ENCODE measurements at places on chromosomes 12 and 14.

- DNase-seq: no peak
Observed at GRCh38 chr14:95548328-95548929, 13.6 kb downstream of the GLRX5 start.

DNA sequence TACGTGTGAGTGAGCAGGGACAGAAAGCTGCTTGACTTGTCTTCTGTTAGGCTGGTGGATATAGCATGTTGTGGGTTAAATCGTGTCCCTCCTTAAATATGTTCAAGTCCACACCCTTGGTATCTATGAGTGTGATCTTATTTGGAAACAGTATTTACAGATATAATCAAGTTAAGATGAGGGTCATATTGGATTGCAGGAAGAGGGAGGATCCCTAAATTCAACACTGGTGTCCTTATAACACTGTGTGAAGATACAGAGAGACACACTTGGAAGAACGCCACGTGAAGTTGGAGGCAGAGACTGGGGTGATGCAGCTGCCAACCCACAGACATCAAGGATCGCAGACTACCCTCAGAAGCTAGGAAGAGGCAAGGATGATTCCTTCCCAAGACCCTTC is 275.2 kb upstream of the SSTR1 start:
- no peak for DNase-seq

DNA sequence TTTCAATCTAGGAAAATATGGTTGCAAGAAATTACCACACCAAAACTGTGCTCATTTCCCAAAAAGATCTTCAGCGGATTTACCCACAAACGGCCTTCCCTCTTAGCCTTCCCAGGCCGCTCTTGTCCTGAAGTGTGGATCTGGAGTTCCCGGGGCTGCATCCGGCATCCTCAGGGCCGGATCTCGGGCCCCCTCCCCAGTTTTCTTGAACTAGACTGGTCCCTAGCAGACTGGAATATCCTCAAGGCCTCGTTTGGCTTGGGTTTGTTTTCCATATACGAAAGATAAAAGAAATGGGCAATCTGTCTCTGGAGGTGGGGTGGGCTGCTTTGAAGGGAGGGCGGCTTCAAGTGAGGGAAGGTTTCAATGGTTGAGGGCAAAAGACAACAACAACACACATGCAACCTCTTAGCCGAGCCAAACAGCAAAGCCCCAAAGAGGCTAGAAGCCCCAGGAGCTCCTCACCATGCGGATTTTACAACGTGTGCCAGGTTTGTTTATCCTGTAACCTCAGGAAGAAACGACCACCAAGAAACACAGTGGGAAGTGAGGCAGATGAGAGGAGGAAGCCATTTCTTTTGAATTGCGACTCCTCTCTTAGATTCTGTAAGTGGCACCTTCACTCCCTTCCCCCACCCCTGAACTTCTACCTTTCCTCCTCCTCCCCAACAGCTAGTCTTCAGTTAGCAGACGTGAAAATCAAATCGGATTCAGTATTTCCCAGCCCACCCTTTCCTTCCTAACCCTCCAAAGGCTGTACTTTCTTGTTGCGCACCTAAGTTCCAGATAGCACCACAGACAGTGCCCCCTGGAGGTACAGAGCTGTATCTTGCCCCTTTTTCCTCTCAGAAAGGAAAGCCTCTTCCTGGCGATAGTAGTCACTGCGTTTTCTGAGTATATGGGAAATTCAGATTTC is 2.6 kb downstream of the MYF6 start:
- DNase-seq: no peak

GRCh38 chr14:46490238-46490685 is 161.3 kb downstream of the RPL10L start:
- no peak for DNase-seq

DNA sequence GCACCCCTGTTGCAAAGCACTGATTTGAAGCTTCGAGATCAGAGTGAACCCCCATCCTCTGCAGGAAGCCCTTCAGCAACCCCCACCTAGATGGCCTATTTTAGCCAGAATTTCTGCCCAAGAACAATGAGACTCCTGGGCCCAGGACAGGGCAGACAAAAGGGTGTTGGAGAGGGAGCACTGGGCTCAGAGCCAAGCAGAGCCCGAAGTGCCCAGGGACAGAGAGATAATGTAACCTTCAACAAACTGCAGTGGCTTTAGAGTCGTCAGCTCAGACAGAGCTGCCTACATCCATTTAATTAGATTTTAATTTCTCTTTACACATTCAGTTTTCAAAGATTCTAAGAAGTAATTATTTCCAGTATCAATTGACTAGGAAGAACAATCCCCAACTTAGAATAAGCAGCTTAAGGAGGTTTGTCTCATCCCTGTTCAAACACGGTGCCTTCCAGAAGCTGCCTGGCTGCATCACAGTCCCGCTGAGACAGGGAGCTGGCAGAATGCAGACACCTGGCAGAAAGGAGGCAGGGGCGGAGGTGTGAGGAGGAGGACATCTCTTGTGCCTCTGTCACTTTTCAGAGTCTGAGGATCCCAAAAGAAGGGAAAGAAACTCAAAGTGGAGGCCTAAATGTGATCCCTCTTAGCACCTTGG is 504.9 kb upstream of the CCDC196 start:
- DNase-seq: no peak

DNA sequence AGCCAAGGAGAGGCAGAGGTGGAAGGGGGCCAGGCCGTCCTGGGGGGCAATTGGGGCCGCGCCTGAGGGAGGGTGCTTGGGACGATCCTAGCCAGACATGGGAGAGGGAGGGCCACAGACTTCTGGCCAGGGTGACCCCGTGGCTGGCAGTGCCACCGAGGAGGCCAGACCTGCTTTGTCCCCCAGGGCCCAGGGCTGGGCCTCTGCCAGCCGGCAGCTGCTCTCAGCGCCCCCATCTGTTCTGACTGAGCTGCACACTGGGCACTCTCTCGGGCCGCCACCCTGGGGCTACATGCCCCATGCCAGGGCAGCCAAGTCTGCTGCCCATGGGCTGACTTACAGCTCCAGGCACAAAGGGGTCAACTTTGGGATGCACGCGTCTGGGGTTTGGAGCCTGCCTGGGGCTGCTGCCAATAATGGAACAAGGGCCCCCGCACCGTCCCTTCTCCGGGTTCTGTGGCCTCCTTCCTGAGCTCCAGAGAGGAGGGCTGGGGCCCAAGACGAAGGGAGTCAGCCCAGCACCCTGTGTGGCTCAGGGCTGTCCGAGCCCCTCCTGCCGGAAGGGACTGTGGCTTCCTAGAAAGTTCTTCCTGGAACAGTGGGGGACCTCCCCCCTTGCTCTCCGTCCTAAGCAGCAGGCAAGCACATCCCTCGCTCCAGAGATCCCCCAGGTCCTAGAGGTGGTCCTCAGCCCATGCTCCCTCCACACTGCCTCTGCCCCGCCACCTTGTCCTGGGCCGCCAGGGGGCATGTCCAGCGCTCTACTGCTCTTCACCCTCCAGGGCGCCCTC is 1.1 kb downstream of the ADSS1 start:
- no peak for DNase-seq

GRCh38 chr14:68784978-68785533 is 7.8 kb downstream of the ZFP36L1 start:
- DNase-seq: no peak

GRCh38 chr12:2507814-2508213 is 287.0 kb upstream of the FKBP4 start:
- no peak for DNase-seq

DNA sequence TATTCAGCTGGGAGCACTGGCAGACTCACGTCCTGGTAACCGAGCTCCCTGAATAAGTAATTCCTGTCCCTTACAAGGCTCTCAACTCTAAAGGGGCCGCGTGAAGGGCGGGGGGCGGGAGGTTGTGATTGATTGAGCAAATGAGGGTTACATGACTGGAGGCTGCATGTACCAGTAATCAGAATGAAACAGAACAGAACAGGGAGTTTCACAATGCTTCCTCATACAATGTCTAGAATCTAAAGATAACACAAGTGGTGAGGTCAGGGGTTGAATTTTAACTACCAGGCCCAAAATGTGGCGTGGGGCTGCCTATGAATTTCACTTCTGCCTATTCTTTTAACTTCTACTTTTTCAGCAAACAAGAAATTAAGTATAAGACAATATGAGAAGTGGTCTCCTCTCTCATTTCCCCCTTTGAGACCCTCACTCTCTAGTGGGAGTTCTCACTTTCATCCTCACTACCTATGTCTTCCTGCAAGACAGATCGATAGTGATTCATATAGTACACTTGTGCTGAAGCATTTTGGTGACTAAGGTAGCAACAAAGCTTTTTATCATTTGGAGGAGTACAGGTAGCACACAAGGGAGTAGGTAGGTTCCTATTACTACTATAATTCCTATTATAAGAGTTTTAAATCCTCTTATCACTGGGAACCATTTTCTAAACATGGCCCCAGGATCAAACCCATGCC is 239.8 kb downstream of the KTN1 start:
- no peak for DNase-seq

DNA sequence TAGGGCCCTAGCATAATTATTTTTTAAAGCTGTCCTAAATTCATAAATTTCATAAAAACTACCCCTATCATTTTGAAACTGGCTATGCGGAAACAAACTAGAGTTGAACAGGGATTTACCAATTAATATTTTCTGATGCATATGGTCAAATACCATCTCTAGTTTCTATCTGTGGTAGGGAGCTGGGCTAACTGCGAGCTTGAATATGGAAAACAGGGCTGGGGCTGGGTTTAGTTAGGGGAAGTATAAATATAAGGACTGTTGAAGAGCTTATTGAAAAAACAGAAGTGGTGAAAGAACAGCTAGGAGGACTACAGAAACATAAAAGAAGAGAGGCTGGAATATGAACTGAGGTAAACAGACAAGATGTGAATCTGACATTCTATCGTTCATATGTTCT is 91.8 kb downstream of the SLC38A1 start:
- DNase-seq: no peak

- DNase-seq: no peak
Observed at GRCh38 chr12:55847033-55847432, 4.3 kb upstream of the MMP19 start.

DNA sequence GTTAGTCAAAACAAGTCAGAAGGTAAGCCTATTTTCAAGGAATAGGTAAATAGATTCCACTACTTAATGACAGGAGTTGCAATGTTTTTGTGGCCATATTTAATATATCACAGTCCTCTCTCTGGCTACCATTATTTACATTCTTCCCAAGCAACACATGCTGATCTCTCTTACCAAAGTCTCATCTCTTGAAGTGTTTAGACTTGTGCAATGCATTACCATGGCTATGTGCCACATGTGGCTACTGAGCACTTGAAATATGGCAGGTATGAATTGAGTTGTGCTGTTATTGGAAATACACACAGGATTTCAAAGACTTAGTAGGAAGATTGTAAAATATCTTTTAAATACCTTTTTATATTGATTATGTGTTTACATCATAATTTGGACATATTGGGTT is 262.4 kb upstream of the PDE3A start:
- no peak for DNase-seq

GRCh38 chr14:97719931-97720330 is 922.7 kb downstream of the VRK1 start:
- DNase-seq: peak; percentile 33

GRCh38 chr12:93098077-93098476 is 169.0 kb upstream of the EEA1 start:
- DNase-seq: peak; percentile 67

- DNase-seq: no peak
Observed at GRCh38 chr12:108037960-108038359, 91.1 kb upstream of the WSCD2 start.

- no peak for DNase-seq
Observed at GRCh38 chr14:55097881-55098560, 31.0 kb upstream of the LGALS3 start.

- DNase-seq: no peak
Observed at GRCh38 chr12:3468329-3468728, 22.7 kb upstream of the PRMT8 start.

Measured in activated T-cell treated with anti-CD3 and anti-CD28 coated beads for 1 hour (primary cell).